ENCODE measurements at places on chromosomes 1 and 21. TPM values are rescaled to one million over a fixed set of nuclear protein-coding genes. Genes with fewer than 3 reads are reported as not detected.

Gene TTC34
- total RNA-seq: not detected

Gene ZNF692
- total RNA-seq: 19.9 TPM

Gene AKT3
- total RNA-seq: 19.0 TPM

Gene ADORA1
- not detected for total RNA-seq

Gene LTN1
- total RNA-seq: 16.8 TPM

Gene AKR7A2
- 107 TPM for total RNA-seq

Gene NUF2
- 4.7 TPM for total RNA-seq

Gene PLA2G2C
- total RNA-seq: not detected

Gene S100A14
- not detected for total RNA-seq

Gene C1orf185
- total RNA-seq: not detected

Gene DCST1
- not detected for total RNA-seq

Gene GJC2
- total RNA-seq: 1.5 TPM

Gene VTCN1
- not detected for total RNA-seq

Gene LHX8
- total RNA-seq: not detected

Gene CELA3B
- not detected for total RNA-seq

Gene ASAP3
- total RNA-seq: 37.7 TPM

Gene LENEP
- not detected for total RNA-seq

Gene NBPF4
- total RNA-seq: not detected

Gene ENO1
- total RNA-seq: 3,017 TPM

Gene COA7
- 13.9 TPM for total RNA-seq

Gene C8B
- not detected for total RNA-seq

Gene CR2
- total RNA-seq: not detected

Gene PRKCZ
- total RNA-seq: 2.1 TPM

Gene LRRN2
- total RNA-seq: under 0.01 TPM

Gene SLAMF9
- not detected for total RNA-seq

Gene UMODL1
- total RNA-seq: not detected

Gene ANGPTL1
- 26.6 TPM for total RNA-seq

Gene DPT
- total RNA-seq: 1.6 TPM

Gene FTCD
- total RNA-seq: not detected

Gene SETSIP
- total RNA-seq: not detected

Data from cardiac atrium fibroblast (primary cell).